ENCODE measurements at places on chromosomes 2 and 18.

GRCh38 chr18:69044215-69044614, 246.3 kb downstream of the CCDC102B start:
- no peak for DNase-seq

DNA sequence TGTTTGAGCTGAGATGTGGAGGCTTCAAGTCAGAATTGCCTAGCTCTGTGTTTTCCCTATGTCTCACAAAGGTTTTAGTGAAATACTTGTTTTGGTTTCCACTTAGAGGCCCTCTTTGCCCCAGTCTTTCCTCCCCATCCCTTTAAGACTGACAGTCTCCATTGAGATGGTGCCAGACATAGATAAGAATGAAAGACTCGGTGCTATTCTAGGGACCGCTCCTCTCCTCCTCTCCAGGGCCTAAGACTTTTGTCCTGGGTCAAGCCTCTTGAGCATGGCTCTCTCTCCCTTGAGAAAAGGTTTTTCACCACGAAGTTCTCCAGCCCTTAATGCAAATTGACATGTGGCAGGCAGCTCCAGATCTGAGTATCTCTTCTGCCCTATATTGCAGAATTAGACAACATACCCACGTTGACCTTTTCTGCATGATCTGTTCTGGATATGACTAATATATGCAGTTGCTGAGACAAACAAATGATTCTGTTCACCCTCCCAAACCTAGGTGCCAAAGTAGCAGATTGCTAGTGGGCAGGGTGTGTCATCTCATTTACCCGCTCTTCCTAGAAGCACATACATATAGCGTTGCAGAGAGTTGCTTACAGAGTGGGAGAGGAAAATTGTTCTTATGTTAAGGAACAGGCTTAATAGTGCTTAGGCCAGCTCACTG, 47.5 kb upstream of the ACSL3 start:
- no peak for DNase-seq

DNA sequence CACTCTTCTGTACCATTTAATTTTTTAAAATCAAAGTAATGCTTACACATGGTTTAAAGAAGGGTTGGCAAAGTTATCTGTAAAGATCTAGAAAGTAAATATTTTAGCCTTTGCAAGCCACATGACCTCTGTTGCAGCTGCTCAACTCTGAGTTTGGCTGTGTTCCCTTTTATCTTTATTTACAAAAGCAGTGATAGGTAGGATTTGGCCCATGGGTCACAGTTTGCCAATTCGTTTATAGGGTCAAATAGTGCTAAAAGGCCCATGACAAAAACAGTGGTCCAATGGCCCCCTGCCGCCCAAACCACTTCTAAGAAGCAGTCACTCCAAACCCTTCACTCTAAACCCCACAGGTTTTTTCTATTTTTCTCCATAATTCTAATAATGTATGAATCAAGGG, 124.8 kb downstream of the PARD3B start:
- DNase-seq, result no peak

DNA sequence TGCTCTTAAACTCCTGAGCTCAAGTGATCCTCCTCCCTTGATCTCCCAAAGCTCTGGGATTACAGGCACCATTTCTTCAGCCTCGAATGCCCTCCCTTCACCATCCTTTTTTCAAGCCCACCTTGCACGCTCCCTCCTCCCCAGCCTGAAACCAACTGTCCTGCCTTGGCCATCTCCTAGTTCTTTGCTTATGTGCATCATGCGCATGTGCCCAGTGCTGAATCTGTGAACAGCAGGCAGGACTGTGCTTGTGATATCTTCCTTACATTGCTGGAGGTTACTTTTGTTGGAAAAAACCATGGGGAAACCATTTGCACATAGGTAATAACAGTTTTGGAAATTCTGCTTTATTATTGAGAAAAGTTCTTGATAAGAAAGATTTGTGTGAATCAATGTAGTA, 30.2 kb upstream of the CETN1 start:
- no peak for DNase-seq

DNA sequence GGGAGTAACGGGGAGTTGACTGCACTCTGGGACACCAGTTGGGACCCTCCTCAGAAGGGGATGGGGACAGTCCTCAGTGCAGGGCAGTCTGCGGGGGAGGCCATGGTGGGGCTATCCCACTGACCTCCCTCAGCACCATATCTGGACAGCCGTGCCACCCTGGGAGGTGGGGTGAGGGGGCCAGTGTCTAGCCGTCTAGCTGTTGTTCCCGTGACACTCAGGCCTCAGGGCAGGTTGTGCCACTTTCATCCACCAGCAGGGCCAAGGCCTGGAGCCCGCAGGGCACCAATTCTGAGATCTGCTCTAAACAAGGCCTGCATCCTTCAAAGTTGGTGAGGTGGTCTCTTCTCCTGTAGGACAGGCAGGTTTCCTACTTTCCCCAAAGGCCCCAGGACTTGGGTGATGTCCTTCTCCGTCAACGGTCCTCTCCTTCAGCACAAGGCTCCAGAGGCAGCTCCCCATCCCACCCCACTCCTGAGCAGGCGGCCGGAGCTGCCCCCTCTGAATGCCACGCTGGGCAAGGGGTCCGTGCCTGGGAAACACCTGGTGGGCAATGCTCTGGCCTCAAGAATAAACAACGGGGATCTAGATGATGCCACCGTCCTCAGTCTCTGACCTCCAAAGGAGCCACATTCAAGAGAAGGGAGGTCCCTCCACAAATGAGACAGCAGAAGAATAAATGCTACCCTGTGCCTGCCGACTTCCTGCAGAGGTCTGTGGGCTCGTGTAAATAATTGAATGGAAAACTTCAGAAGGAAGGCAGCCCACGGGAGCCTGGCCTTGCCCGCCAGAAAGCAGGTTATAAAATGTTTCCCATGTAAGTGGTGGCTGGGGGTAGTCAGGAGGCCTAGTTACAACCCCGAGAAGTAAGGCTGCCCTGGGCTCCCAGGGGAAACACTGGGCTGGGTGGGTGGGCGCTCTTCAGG, 42.8 kb upstream of the PTMA start:
- no peak for DNase-seq

GRCh38 chr2:71578767-71579342, 125.5 kb downstream of the DYSF start:
- no peak for DNase-seq

DNA sequence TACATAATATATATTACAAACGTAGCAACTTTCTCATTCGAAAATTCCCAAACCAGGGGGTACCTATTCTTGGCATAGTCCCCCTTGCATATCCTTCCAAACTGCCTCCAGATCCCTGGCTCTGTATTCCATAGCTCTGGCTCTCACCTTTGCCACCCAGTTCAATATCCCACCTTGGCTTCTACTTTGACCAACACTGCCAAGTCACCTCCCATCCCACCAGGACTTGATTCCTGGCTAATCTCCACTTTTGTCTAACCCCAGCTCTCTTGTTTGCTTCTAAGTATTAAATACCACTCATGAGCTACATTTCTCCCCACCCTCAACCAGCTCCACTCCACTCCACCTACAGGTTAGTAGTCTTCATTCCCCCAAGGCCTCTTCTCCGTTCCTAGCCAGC, 103.2 kb upstream of the WDR75 start:
- no peak for DNase-seq

- DNase-seq, result no peak
Measured at GRCh38 chr2:7849027-7849426, 832.8 kb upstream of the ID2 start.

- no peak for DNase-seq
Measured at GRCh38 chr2:71846669-71847291, 300.9 kb downstream of the CYP26B1 start.

DNA sequence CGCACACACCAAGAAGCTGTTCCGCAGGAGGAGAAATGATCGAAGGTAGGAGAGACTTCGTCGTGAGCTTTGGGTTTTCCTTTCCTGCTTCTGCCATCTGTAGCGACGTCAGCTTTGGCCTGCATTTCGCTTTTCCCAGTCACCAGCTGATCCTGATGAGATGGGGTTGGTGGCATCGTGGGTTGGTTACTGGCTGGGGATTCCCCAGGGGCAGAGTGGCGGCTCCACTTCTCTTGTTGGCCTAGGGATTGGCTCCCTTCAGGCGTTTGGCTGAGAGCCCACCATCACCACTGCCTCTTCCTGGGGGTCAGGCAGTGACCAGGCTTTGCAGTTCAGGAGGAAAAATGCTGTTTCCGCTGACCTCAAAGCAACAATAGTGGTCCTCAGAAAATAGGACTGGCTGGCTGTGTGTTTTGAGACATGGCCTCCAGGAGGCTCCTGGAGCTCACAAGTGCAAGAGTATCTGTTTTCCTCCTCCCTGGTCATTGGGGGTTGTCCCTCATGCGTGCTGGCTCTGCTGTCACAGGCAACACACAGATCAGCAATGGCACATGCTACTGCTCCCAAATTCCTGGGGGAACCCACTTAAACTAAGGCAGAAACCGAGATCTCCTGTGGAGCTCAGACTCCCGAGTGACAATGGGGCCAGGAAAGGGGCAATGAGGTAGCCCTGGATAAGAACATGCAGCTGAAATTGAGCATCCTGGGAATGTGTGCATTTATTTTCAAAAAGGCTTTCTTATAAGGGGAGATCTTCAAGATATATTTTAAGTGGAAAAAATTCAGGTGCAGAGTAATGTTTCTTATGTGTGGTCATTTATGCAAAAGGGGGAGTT, 173.0 kb downstream of the CTIF start:
- DNase-seq, result peak; percentile 83

DNA sequence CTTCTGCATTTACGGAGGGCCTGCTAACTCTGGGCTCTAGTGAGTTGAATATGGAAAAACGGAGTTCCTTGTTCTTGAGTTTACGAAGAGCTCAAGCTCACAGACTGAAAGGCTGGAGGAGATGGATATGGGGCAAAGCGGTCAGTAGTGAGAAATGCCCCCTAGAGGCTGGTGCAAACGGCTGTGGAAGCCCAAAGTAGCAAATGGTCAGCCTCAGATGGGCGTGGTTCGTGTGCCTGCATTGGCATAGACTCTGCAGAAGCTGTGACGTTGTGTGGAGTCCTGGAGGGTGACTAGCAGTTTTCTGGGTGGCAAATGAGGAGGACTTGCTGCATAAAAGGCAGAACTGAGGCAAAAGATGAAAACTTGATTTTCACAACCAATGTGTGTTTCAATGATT, 93.6 kb upstream of the TWIST2 start:
- peak; percentile 20 for DNase-seq

- DNase-seq, result peak; percentile 42
Measured at GRCh38 chr2:112121682-112122254, 16.4 kb upstream of the FBLN7 start.

- no peak for DNase-seq
Measured at GRCh38 chr2:171958475-171958874, 36.2 kb downstream of the HAT1 start.

GRCh38 chr18:59141294-59142068, 1.8 kb downstream of the SEC11C start:
- no peak for DNase-seq

- no peak for DNase-seq
Measured at GRCh38 chr18:10329101-10329500, 125.3 kb upstream of the APCDD1 start.

GRCh38 chr2:1869248-1869647, 124.9 kb upstream of the PXDN start:
- DNase-seq, result no peak

GRCh38 chr2:175400975-175401374, 219.5 kb upstream of the ATP5MC3 start:
- peak; percentile 11 for DNase-seq
